ENCODE measurements at places on chromosomes 16 and 17.

- no peak for DNase-seq
Measured at GRCh38 chr17:36808180-36808661, 129.1 kb upstream of the LHX1 start.

GRCh38 chr16:24853169-24853824 is 7.5 kb downstream of the SLC5A11 start:
- no peak for DNase-seq

DNA sequence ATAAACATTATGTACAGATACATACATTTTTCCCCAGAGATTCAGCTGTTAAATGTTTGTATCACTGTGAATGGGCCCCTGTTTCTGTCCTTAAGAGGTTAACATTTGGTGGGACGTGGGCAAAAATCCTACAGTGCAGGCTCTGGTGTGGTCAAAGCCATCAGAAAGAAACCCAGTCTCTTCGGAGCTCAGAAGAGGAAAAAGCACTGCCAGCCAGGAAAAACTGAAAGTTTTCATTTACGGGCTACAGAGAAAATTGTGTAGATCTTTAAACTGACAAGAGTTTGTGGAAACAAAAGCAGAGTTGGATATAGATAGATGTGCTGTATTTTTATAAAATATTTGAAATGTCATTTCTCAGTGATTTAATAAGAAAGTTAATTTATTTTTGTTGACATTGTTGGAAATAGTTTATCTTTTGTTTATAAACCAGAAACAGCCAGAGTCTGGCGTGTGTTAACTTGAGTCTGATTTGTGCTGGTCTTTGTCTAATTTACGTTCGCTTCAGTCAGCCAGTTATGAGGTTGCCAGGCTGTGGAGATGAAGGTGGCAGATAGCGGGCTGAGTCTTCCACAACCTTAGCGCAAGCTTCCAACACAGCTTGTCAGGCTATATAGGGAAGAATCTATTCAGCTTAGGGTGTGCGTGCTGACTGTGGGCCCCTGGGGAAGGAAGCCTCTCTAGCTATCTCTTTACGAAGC is 9.5 kb upstream of the TEKT3 start:
- no peak for DNase-seq

GRCh38 chr17:3663102-3664011 is 5.0 kb downstream of the TAX1BP3 start:
- no peak for DNase-seq

DNA sequence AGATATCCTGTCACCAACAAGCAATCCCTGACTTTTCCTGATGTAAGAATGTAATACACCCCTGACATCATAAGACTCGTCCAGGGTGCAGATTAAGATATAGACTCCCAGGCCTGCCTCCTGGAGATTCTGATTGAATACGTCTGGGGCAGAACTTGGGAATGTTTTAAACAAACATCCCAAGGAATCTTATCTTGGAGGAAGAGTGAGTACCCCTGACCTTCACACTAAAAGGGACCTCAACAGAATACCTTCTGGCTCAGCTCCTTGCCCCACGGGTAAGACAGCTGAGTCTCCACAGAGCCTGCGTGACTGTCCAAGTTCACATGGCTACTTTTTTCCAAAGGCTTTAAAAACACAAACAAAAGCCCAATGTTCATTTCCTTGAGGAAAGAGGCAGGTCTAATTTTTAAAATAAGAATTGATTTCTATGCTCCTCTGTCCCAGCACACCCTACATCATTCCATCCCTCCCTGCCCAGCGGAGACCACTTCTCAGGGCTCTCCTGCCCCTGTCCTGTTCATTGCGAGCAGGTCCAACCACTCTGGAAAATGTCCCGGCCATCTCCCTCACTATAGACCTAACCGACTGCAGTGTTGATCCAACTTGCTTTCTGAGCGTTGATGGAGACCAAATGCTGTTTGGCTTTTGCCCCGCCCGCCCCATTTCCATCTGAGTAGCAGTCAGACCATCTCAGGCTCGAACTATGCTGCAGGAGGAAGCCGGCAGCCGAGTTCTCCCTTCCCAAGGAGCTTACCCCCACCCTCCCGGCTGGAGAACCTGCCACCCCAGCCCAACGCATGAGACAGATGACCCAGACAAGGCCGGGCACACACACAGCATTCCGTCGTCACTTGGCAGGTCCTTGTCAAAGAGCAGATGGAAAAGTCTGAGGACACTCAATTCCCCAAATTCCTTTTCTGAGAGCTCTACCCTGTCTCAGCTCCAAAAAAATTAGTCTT is 44.1 kb upstream of the MYH10 start:
- DNase-seq: no peak

GRCh38 chr17:42363767-42364585 is 24.3 kb downstream of the STAT3 start:
- DNase-seq: peak; percentile 13

GRCh38 chr16:57920215-57920879 is 50.6 kb downstream of the CNGB1 start:
- DNase-seq: no peak

- DNase-seq: no peak
Measured at GRCh38 chr16:67632415-67633172, 12.3 kb upstream of the CARMIL2 start.

- no peak for DNase-seq
Measured at GRCh38 chr17:42188749-42189650, 3.7 kb upstream of the HCRT start.

- DNase-seq: no peak
Measured at GRCh38 chr17:49086649-49087048, 45.9 kb upstream of the B4GALNT2 start.

DNA sequence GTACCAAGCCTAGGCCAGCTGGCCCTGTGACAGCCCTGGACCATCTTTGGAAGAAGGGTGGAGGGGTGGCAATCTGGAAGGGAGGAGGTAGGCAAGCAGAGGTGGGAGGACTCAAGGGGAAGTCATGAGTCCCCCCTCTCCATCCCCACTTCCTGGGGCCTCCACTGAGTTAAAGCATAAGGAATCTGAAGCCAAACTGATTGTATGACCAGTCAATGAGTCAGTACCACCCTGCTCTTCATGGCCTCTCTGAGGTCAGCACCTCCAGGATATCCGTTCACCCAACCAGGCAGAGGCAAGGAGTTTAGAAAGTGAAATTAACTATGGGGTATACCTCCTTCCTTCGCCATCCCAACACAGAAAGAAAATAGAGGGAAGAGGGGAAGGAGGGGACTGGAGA is 272.7 kb downstream of the SOX9 start:
- no peak for DNase-seq
